ENCODE measurements at places on chromosomes 7 and 10. TPM values are rescaled to one million over a fixed set of nuclear protein-coding genes. Genes with fewer than 3 reads are reported as not detected.

The RHOBTB1 gene
- total RNA-seq, result 39.8 TPM

The DOCK4 gene
- total RNA-seq, result 5.5 TPM

- no peak for DNase-seq
Measured at GRCh38 chr7:152574892-152575548, 100.9 kb downstream of the XRCC2 start.

- no peak for DNase-seq
Measured at GRCh38 chr7:123115331-123115730, 84.4 kb downstream of the SLC13A1 start.

Data from H4 (cell line).